Lung microvascular endothelial cell (primary cell): ENCODE measurements at places on chromosomes 11 and 22. TPM values are rescaled to one million over a fixed set of nuclear protein-coding genes. Genes with fewer than 3 reads are reported as not detected.

GRCh38 chr11:20056950-20057943 lies 103.0 kb downstream of the DBX1 start:
- DNase-seq = no peak

DNA sequence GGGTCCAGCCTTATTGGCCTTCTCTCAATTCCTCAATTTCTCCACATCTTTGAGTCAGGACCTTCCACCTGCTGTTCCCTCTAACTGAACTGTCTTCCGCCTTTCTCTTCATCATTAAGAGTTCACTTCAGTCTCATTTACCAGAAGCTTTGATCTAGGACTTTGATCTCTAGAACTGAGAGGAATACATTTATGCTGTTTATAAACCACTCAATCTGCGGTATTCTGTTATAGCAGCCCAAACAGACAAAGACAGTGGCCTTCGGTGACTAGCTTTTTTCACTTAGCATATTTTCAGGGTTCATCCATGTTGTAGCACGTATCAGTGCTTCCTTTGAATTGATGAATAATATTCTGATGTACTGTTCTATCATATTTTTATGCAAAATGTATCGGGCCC lies 10.5 kb downstream of the CLPB start:
- no peak for DNase-seq

The MRPL40 gene
- total RNA-seq = 19.4 and 22.7 TPM in 2 replicates

- no peak for DNase-seq
Observed at GRCh38 chr11:105033781-105034180, 1.2 kb downstream of the CASP1 start.

DNA sequence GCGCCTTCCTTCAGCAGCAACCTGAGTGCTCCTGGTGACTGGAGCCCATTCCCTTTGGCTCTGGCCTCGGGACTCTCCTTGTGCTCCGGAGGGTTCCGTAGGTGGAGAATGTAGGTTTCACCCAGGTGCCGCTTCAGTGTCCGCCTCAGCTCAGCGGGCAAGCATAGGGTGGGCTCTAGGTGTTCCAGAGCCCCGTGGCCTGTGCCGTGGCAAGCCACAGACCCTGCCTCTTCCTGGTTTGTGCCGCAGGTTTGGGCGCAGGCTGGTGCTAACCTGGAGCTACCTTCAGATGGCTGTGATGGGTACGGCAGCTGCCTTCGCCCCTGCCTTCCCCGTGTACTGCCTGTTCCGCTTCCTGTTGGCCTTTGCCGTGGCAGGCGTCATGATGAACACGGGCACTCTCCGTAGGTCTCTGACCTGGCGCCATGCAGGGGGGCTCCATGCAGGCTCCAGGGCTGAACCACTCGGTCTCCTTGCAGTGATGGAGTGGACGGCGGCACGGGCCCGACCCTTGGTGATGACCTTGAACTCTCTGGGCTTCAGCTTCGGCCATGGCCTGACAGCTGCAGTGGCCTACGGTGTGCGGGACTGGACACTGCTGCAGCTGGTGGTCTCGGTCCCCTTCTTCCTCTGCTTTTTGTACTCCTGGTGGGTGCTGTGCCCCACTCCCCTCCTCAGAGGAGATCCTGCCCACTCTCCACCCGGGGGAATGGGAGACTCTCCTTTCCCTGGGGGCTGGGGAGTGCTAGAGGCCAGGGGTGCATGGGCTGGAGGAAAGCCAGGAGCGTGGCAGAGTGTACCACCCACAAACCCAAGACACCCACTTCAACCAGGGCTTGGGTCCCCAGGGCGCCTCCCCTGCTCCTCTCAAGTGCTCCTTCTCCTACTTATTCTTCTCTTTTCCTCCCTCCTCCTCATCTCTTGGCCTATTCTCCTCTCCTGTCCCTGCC lies 2.4 kb downstream of the SLC22A12 start:
- no peak for DNase-seq

DNA sequence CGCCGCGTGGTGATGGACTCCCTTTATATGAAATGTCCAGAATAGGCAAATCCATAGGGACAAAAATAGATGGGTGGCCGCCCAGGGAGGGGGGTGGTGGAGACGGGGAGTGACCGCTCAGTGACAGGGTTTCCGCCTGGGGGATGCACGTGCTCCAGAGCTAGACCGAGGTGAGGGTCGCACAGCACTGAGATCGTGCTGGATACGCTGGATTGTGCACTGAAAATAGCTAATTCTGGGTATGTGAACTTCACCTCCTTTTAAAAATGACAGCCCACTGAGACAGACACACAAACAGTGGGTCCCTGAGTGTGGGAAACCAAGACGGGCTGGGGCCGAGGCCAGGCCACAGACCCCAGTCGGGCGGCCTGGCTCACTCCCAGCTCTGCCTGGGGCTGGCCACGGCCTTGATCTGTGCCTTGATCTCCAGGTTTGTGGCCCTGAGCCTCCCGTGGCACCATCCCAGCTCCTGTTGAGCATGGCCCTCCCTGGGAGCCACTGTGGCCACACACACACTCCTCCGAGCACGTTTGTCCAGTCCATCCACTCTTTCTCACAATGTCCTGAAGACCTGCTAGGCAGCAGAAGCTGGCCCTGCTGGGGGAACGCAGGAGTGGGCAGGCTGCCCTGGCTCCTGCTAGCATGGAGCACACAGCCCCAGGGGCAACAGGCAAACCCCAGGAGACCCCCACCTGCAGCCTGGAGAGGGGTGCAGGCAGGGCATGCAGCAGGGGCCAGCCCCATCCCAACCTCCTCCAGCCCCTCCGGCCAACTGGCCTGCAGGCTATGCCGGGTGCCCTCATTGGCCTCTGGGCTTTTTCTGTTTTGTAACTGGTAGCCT lies 41.0 kb upstream of the TH start:
- DNase-seq = no peak

DNA sequence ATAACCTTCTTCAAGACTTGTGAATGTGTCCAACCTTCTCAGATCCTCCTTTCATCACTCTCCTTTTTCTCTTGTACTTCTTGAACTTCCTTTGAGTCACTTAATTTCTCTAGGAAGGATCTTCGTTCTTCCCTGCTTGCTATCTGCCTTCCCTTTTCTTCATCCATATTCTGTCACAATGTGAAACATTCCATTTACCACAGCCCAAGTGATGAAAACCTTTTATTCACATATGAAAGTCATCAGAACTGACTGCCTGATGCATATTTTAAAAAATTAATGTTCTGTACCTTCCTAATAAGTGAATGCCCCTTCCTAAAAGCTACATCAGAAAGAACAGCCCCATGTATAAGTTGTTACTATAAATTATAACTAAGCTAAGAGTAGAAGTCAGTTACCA lies 520.4 kb upstream of the LUZP2 start:
- no peak for DNase-seq

The GCAT gene
- 11.9 and 19.8 TPM in 2 replicates for total RNA-seq

- no peak for DNase-seq
Observed at GRCh38 chr11:18502352-18502751, 24.4 kb downstream of the TSG101 start.

GRCh38 chr11:88231894-88232482 lies 56.7 kb upstream of the RAB38 start:
- peak; percentile 56 for DNase-seq

DNA sequence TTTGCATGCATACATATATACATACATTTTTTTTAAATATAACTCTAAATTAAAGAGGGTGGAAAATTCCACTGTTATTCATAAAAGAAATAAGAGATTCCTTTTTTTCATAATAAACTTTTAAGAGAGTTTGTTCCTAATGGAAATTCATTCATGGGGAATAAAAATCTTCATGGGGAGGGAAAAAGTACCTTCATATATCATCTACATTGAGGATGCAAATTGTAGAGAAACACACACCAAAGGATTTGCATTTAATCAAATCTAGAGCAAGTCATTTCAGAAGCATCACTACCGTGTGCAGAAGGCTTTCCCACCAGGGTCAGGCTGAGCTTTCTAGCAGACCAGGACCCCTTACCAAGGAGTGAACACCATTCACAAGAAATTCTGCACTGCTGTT lies at the start of gene POU2AF2:
POU2AF2 (plus strand) TSS at position 301 of the 400 bp plus-strand sequence. CDS start 129 bp downstream, outside the sequence.
- no peak for DNase-seq
